ENCODE measurements at places on chromosomes 4 and X. TPM values are rescaled to one million over a fixed set of nuclear protein-coding genes. Genes with fewer than 3 reads are reported as not detected.

DNA sequence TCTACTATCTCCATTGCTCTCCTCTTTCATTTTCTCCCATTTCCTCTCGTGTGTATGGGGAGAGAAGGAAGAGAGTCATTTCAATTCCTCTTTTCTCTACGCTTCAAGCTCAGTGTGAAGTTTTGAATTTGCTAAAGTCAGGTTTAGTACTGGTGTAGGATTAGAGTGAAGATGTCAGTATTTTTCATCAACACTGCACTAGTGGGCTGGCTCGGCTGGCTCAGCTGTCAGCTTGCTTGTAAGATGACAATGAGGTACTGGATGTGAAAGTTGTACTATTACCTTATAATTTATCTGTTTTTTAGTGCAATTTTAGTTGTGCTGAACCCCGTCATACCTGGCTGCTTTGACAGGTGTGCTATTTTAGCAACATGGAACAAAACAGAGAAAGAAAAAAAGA, 2.1 kb upstream of the SH2D1A start:
- no peak for DNase-seq

The BRS3 gene
- not detected for total RNA-seq

- DNase-seq = no peak
Measured at GRCh38 chr4:186666252-186666651, 57.4 kb downstream of the FAT1 start.

The NRK gene
- total RNA-seq = 0.16 TPM

- no peak for DNase-seq
Measured at GRCh38 chrX:38850807-38851544, 49.7 kb downstream of the MID1IP1 start.

The PLXNB3 gene
- total RNA-seq = 13.4 TPM

GRCh38 chrX:119273420-119274192, 37.5 kb downstream of the PGRMC1 start:
- no peak for DNase-seq

- no peak for DNase-seq
Measured at GRCh38 chrX:57906790-57907189, 3.5 kb downstream of the ZXDA start.

All from breast epithelium (tissue), 4 donors.